Liver (tissue), 10 donors: ENCODE measurements at places on chromosomes 2 and 18. TPM values are rescaled to one million over a fixed set of nuclear protein-coding genes. Genes with fewer than 3 reads are reported as not detected.

Gene DNAH7
- 0.50 TPM for total RNA-seq

DNA sequence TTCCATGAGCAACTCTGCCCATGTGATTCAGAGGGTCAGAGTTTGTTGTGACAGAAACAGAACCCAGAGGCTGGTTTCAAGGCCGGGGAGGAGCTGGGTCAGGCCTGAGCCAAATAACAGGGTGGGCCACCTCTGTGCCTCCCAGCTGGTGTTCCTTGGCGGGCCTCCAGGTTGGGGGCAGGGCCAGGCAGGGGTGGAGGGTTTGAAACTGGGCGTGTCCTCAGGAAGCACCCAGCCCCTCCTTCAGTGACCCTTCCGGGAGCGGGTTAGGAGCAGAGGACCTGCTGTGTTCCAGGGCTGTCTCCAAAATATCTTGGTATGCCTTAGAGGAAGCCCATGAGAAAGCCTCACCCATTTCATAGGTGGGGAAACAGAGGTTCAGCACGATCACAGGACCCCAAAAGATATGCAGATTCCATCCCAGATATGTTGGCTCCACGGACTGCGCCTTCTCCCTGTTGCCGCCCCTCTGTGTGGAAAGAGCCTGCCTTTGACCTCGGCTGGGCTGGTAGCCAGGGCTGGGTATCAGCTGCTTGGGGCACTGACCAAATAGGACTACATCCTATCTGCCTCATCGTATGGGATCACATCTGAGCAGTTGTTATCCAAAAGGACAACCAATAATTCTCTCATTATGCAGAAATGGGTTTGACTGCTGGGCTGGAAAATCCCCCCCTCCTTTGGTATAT is 74.8 kb upstream of the GLI2 start:
- no peak for DNase-seq

GRCh38 chr18:23573626-23574431 is 12.5 kb downstream of the NPC1 start:
- DNase-seq: no peak

Gene BMP10
- total RNA-seq: 9.5 TPM

DNA sequence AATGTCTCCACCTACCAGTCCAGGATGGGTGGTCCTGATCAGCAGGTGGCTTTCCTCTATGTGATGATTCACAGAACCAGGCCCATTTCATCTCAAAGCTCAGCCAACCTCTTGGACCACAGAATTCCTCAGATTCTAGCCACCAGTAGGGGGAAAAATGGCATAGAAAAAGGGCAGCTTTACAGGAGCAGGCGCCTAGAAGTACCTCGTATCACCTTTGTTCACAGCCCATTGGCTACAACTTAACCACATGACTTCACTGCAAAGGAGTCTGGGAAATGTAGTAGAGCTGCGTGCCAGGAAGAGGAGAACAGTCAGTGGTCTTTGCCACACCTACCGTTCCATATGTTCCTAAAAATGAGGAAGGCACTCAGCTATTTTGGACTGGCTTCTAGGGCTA is 62.8 kb upstream of the DTNA start:
- no peak for DNase-seq

DNA sequence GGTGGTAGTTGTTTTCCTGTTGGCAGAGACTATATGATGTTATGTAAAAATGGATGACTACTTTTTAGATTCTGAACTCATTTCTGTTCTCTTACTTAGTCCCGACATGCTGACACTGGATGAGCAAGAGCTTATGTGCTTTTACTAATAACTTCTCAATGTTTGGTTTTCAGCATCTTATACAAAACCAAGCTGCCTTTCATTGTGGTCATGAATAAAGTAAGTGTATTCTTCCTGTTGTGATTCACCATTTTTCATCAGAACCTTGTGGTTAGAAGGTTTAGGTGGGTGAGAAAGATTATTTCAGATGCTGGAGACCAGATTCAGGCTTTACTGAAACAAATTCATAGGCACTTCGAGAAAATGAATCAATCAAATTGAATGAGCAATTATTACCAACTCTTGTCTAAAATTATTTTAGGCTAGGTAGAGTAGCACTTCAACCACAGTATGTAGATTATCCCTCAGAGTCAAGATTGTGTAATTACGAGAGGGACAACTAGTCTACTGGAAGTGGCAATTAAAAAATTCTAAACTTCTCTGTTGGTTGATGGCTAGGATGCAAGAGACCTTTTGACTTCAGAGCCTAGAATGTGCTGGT is 9.3 kb downstream of the GPN1 start:
- no peak for DNase-seq

Gene ONECUT2
- total RNA-seq: 5.7 TPM

GRCh38 chr2:118696786-118697465 is 150.5 kb downstream of the EN1 start:
- DNase-seq: no peak

Gene BCL2
- total RNA-seq: 2.1 TPM

GRCh38 chr2:227816507-227817294 is 3.1 kb downstream of the CCL20 start:
- no peak for DNase-seq

DNA sequence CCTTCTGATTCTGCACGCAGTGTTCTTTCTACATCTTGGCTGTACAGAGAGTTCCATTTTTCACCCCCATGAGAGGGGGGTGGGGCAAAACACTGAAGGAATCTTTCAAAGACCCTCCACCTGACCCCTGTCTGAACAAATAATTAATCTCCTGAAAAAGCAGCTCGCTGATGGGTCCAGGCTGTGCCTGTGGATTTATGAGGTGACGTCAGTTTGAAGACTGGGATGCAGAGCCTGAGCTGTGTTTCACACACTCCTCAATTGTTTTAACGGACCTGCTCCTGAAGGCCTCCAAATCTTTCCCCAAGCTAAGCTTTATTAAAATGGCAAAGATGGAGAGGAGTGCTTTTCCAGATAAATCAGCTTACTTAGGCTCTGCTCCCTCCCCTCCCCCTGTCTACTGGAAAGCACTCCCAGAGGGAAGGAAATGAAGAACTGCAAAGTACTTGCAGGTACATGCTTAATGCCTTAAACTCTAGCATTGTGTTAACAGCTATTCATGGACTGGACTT is 390.2 kb upstream of the TNP1 start:
- DNase-seq: no peak

DNA sequence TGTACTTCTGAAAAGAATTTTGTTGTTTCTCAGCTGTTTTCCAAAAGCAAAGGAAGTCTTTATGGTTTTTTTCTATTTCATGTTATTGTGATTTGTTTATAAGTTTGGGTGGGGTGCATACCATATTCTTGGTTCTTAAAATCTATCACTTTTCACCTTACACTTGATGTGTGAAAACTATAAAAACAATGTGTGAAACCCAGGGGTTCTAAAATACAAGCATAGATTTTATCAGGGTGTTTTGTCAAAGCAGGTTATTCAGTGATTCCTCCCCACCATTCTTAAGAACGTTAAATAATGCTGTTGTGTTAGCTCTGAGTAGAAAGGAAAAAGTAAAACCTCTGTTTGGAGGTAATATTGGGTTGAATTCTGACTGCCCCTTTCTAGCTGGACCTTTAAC is 17.7 kb downstream of the RPE start:
- DNase-seq: no peak

DNA sequence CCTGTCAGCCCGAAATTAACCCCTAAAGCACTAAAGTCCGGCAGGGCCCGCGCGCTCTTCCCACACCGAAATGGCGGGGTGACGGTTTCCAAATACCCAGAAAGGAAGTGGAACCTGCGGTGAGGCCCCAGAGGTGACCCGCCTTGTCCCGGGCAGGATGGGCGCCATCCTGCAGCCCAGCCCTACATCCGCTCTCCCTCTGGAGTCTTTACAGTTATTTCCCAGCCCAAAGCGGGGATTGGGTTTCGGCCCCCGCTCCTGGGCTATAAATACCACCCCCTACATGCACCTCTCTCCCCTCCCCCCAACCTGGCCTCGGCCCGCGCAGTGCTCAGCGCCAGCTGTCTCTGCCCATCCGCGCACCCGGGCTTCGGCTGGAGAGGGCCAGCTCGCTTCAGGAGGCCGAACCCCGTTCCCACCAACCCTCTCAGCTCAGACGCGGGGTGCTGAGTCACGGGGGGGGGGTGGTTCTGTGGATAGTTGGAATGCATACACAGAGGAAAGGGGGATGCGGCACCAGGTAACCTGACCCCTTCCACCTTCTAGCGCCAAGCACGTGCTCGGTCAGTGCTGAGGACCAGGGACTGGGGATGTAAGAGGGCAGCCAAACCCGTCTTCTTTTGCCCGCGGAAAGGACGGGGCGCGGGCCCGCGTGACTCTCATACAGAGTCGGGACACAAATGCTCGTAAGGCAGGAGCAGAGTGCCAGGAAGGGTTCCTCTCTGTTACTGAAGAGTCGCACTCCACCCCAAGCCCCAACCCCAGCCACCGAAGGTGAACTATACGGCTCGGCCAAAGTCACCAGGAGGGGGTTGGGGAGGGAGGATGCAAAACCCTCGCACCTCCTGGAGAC is at the start of gene TUBA4B:
Gene TUBA4B, plus strand, starts transcription at position 344 of the 853 bp plus-strand sequence. Its CDS starts 165 bp downstream, at position 509.
- peak; percentile 48 for DNase-seq

DNA sequence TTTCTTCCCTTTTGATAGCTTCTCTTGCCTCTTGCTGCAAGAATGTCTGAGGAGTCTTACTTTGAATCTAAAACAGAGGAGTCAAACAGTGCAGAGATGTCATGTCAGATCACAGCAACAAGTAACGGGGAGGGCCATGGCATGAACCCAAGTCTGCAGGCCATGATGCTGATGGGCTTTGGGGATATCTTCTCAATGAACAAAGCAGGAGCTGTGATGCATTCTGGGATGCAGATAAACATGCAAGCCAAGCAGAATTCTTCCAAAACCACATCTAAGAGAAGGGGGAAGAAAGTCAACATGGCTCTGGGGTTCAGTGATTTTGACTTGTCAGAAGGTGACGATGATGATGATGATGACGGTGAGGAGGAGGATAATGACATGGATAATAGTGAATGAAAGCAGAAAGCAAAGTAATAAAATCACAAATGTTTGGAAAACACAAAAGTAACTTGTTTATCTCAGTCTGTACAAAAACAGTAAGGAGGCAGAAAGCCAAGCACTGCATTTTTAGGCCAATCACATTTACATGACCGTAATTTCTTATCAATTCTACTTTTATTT is 133.5 kb upstream of the CDCA7 start:
- DNase-seq: no peak

DNA sequence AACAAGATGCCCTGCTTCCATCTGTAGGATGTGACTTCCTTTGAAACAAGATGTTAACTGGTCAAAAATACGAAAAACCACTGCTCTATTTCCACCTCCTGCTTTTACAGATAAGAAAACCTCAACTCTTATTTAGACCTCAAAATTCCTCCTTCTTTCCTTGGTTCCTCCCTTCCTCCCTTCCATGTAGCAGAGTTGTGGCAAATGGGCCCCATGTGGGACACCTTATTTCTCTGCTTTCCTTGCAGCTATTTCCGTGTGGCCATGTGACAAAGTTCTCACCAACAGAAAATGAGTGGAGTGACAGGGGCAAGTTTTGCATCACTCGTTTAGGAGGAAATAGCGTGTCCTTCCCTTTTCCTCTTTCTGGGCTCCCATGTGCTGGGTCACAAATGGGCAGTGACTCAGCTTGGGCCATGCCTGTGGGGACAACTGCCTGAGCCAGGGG is 69.4 kb upstream of the SMAD2 start:
- DNase-seq: no peak

Gene SLC38A11
- 1.7 TPM for total RNA-seq

GRCh38 chr2:64626146-64626809 is 27.4 kb downstream of the SERTAD2 start:
- peak; percentile 9 for DNase-seq

GRCh38 chr2:64485961-64486360 is 32.0 kb downstream of the LGALSL start:
- no peak for DNase-seq

DNA sequence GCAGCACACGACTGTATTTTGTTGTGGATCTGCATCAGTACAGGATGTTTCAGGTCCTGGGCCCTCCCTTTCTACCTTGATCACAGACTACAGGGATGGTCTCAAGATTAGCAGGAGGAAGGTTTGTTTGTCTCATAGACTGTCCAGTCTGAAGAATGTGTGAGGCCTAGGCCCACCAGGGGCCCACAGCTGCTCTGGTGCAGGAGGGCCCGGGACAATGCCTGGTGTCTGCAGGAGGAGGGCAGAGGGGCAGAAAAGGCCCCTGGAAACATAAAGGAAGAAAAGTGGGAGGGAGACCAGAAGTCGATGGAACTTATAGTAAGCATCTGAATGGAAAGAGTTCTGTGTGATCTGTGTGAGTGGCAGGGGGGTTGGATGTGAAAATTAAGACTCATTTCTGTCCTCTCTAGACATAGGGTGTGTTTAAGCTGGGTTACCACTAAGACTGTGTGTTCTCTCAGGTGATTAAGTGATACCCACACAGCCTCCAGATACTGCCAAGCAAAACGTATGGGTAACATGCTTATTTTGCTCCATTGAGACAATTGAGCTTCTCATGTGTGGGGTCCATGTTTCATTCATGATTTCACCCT is 33.4 kb upstream of the LPIN2 start:
- DNase-seq: no peak

- DNase-seq: no peak
These were observed 294.8 kb downstream of the PTGR3 start for GRCh38 chr18:74914052-74914591.

DNA sequence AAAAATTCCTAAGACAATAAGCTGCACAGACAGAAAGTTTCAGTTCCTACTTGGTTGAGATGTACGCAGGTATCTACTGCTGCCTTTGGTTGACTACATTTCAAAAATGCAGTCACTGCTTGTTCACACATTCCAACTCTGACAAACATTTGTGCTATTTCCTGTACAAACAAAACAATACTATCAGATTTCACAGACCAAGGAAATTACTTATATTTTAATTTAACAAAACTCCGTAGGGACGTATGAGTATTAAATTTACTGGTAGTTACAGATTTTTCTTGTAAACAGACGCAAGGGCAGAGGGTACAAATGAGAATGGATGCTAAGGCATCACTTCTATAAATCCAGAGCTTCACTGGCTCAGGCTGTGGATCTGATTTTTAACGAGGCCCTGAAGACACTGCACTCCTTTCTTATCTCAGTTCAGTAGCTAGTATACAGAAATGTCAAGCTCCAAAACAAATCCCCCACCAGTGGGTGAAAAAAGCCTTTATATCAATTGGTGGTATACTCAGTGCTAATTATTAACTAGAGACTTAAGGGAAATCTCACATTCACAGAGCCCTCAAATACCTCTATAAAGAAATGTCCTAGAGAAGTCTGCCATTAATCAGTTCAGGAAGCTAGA is 31.7 kb upstream of the TTC32 start:
- no peak for DNase-seq

DNA sequence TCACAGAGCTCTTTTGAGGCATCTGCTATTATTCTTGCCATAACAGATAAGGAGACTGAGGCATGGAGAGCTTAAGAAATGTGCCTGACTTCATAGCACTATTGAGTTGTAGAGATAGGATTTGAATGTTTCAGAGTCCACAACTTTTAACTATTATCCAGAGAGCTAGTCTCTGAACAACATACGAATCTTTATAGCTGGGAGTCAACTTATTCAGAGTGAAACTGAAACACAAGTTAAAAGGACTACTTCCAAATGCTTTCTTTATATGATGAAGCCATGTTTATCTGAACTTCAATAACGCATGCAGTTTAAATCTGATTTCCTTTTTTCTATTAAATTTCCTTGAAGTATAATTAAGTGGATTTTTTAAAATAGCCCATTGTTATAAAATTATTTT is 268.8 kb downstream of the IKZF2 start:
- DNase-seq: no peak

GRCh38 chr2:196725218-196725617 is 74.3 kb downstream of the GTF3C3 start:
- DNase-seq: no peak

- DNase-seq: no peak
These were observed 31.8 kb downstream of the TBC1D8 start for GRCh38 chr2:101119431-101119830.

Gene MATN3
- 0.08 TPM for total RNA-seq

Gene PCARE
- total RNA-seq: not detected
